ENCODE measurements at places on chromosomes 12 and 14.
A peak's percentile ranks its signal among the peaks of the same experiment; 100 is the strongest.

- no peak for DNase-seq
- no peaks in the 10 kb centered on the region for H3K4me1 ChIP-seq
- no peak overlapping the region for H3K27ac ChIP-seq
- no peaks in the 10 kb centered on the region for H3K36me3 ChIP-seq
- no peaks in the 10 kb centered on the region for H3K27me3 ChIP-seq
Measured at GRCh38 chr14:79096811-79097210, 926.6 kb downstream of the NRXN3 start.

DNA sequence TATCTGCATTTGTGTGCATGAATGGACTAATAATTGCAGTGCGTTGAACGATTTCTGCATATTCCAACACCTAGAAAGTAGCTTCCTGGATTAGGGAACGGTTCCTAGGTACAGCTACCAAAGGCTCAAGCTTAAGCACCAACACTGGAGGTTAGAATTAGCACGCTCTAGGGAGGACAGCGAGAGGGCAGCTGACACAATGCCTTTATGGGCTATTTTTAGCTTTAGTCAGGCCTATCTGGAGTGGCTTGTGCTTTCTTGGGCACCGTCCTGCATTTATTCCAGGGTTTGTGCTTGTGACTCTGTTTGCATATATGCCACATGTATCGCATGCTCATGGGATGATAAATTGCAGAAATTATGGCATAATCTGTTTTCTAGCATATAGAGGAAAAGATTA, 13.7 kb downstream of the ETV6 start:
- no peaks in the 10 kb centered on the region for H3K27me3 ChIP-seq
- no peaks in the 10 kb centered on the region for H3K4me1 ChIP-seq
- H3K27ac ChIP-seq = no peak overlapping the region
- H3K4me3 ChIP-seq = no peak overlapping the region
- no peak for DNase-seq

- H3K36me3 ChIP-seq = no peaks in the 10 kb centered on the region
- DNase-seq = peak; percentile 16
- peak overlapping the region; percentile 8 for H3K4me3 ChIP-seq
- H3K27ac ChIP-seq = no peak overlapping the region
- H3K4me1 ChIP-seq = no peaks in the 10 kb centered on the region
- peaks cover 5% of the 10 kb centered on the region for H3K27me3 ChIP-seq
Measured at GRCh38 chr12:80702889-80703805, 4.3 kb upstream of the MYF6 start.

DNA sequence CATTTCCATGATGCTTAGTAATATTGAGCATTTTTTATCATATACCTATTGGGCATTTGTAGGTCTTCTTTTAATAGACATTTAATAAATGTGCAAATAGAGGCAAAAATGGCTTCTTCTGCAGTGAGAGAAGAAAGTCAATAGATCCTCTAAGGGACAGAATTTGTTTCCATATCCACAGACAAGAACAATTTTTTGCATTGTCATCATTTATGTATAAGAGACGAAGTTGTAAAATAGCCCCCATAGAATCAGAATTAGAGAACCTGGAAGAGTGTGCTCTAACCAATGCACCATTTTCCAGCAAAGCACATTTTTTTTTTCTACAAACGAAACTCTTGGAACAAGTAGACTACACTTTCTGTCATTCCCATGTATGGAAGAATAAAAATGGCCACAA, 365.1 kb upstream of the PDE3A start:
- no peaks in the 10 kb centered on the region for H3K27me3 ChIP-seq
- no peaks in the 10 kb centered on the region for H3K36me3 ChIP-seq

DNA sequence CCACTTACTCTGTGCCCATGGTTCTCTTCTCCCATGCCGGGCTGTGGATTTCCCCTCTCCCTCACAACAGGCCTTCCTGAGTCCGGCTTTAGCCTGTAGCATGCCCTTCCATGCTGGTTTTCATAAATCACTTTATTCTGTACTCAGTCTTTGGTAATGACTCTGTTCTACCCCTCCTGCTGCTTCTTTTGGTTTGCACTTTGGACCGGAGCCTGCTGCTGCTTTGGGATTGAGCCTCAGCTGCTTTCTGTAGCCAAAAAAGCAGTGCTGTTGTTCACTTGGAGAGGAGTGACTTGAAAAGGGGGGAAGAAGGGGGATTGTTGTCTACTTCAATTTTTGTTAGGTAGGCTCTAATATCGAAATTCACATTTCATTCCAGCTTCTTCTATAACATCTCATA, 8.5 kb upstream of the SLC6A13 start:
- H3K4me3 ChIP-seq = no peak overlapping the region
- DNase-seq = no peak
- H3K36me3 ChIP-seq = no peaks in the 10 kb centered on the region

All from small intestine (tissue), 16 donors.